ENCODE measurements at places on chromosomes 5 and 9.

GRCh38 chr9:97220894-97221477, 86.5 kb upstream of the CCDC180 start:
- DNase-seq: no peak

- no peak for DNase-seq
Measured at GRCh38 chr5:107329850-107330249, 340.9 kb downstream of the EFNA5 start.

GRCh38 chr9:97322105-97322504, 14.6 kb downstream of the CCDC180 start:
- DNase-seq: no peak

DNA sequence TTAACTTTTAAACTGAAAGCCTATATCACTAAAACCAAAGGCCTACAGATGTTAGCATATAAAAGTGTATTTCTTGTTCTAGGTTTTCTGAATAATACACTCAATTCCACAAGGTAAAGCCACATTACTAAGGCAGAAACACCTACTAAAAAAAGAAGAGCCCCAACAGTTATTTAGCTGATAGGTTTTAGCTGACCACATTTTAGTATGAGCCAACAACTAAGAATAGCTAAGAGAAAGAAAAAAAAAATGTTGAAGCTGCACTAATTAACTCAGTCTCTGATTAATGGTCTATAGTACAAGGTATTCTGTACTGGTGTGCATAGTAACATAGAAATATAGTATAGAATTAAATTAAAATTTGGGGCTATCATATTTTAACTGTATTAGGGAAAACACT, 23.5 kb downstream of the ZFR start:
- no peak for DNase-seq

GRCh38 chr9:26308328-26308727, 584.3 kb downstream of the CAAP1 start:
- DNase-seq: no peak

DNA sequence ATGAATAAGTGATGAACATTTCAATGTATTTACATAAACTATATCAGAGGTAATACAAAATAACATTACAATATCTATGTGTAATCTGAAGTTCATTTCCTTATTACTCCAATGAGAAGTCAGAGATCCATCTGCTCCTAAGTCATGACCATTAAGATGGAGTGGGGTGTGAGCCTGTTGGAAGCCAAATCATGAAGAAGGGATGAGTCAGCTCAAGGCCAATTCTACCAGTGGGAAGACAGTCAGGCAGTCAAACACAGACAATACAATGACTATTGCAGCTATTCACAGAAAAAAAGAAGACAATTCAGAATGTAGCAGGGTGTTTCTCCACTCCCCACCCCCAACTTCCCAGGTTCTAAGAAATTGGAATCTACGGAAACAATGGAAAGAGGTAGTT, 155.0 kb downstream of the NFIB start:
- no peak for DNase-seq

DNA sequence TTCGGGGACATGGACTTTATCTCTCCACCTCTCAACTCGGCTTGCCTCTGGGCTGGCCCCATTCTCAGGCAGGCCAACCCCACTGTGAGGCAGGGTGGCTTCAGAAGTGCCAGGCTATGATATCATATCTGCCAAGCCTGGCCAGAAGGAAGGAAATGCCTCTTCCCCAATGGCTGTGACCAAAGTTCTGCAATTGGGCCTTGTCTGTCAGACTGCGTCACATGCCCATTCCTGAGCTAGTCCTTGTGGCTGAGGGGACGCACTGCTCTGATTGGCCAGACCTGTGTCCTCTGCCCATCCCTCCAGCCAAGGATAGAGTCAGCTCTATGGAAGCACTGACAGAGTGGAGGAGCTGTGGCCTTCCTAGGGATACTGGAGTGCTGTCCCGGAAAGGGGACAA, 11.9 kb downstream of the SMIM23 start:
- no peak for DNase-seq

Measured in stimulated activated CD4-positive, alpha-beta T cell treated with anti-CD3 and anti-CD28 coated beads, Interleukin-15, amount 100 ng/mL, for 48 hours (primary cell).